ENCODE measurements at places on chromosomes 11 and 22. TPM values are rescaled to one million over a fixed set of nuclear protein-coding genes. Genes with fewer than 3 reads are reported as not detected.

DNA sequence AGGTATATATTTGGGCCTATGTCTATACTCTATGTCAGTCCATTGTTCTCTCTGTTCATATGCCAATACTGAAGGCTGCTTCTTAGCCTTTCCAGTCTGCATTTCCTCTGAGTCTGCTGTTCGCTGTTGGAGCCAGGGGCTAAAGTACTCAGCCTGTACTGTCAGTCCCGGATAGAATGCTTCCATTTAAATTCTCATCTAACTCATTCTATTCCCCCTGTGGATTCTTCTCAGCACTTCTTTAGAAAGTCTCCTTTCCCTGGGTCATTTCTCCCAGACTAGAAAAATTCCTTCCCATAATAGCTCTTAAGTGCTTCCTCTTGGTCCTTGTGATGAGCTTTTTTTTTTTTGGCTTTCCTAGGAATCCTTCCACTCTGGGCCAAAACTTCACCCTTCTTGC, 293.1 kb downstream of the KIRREL3 start:
- no peak for DNase-seq

DNA sequence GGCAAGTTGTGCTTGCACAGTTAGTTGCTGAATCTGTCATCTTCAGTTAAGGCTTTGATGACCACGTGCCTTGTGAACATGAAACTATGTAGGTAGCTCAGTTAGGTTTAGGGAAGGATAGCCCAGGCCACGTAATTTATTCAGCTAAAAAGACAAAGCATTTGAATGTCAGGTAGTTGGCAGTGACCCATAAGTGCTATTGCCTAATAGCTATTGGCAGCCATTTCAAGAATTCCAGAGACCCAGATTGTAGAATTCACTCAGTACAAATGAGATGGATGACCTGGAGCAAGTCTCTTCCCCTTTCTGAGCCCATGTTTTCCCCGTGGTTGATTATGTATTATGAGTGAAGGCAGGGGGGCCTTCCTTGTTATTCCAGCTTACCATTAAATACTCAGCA, 265.3 kb upstream of the ANO5 start:
- no peak for DNase-seq

GRCh38 chr11:118980191-118980881, 8.8 kb downstream of the FOXR1 start:
- DNase-seq: no peak

- no peak for DNase-seq
Measured at GRCh38 chr22:46368871-46369715, 33.6 kb downstream of the TRMU start.

DNA sequence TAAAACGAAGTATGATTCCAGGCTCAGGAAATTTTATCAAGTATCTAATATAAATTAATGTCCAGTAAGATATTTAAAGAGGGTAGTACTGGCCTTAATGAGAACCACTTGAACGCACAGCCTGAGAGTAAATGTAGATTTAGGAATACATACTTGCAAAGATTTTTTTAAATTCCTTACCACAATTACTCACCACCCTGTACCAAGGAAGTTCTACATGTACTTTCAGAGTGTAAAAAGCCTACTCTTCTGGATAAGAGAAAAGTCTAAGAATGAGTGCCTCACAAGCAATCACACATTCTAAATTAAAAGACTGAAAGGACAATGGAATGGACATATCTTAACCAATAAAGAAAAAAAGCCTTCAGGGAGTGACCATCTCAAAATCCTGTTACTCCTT, 697.4 kb downstream of the DLG2 start:
- no peak for DNase-seq

DNA sequence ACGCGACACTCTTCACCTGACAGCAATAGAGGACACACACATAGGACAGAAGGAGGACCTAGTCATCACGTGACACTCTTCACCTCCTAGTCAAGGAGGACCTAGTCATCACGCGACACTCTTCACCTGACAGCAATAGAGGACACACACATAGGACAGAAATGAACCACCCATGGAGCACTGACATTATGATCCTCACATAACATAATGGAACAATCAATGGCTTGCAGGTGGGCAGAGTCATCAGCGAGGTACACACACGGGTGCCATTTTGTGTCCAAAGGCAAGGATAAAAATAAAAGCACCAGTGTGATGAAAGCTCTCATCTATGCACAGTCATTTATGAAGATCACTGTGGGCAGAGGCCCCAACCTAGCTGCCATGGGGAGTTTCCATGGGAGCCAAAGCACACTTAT, 354.7 kb downstream of the LARGE1 start:
- DNase-seq: no peak

DNA sequence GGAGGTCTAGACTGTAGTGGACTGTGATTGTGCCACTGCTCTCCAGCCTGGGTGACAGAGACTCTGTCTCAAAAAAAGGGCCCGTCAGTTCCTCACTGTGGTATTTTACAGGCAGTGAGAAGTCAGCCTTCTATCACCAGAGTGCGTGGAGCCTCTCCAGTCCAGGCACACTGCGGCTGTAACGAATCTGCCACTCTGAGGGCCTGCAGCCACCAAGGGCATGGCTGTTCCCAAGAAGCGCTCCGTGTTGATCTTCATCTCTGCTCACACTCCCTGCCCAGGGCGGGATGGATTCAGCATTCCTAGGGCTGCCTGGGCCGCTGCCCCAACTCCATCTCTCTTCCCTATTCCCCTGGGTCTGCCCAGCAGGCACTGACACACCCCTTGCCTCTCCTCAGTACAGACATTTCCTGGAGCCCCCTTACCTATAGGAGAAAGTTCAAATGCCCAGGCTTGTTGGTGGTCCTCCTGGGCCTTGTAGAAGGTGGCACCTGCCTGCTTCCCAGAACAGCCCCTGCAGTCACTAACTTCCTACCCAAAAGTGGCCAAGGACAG, 148.4 kb downstream of the CACNA1I start:
- no peak for DNase-seq

- no peak for DNase-seq
Measured at GRCh38 chr11:63847363-63847762, 8.5 kb downstream of the MARK2 start.

GRCh38 chr11:57663975-57664374, 3.9 kb upstream of the ZDHHC5 start:
- no peak for DNase-seq

DNA sequence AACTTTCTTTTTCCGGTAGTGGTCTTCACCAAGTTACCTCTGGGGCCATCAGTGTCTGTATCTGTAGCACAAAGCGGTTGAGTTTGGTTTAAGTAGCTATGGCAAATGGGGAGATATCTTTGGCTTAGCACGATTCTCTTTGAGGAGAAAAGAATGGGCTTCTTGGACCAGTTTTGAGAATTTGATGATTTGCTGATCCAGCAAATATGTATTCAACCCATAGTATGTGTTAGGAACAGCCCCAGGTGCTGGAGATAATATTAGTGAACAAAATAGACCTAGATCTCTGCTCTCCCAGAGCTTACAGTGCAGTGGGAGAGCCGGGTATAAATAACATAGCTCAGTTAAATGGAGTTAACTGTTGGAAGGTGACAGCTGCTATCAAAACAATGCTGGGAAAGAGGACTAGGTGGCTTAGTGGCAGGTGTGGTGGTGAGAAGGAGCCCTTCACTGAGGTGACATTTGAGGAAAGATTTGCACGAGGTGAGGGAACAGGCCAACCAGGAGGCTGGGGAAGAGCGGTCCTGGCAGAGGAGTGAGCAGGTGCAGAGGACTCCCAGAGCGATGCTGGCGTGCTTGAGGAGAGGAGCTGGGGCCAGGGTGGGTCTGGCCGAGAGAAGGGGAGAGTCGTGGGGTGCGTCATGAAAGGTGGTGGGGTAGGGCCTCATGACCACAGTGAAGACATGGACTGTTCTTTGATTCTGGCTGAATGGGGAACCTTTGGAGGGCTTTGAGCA, 5.0 kb downstream of the TBC1D22A start:
- DNase-seq: no peak

DNA sequence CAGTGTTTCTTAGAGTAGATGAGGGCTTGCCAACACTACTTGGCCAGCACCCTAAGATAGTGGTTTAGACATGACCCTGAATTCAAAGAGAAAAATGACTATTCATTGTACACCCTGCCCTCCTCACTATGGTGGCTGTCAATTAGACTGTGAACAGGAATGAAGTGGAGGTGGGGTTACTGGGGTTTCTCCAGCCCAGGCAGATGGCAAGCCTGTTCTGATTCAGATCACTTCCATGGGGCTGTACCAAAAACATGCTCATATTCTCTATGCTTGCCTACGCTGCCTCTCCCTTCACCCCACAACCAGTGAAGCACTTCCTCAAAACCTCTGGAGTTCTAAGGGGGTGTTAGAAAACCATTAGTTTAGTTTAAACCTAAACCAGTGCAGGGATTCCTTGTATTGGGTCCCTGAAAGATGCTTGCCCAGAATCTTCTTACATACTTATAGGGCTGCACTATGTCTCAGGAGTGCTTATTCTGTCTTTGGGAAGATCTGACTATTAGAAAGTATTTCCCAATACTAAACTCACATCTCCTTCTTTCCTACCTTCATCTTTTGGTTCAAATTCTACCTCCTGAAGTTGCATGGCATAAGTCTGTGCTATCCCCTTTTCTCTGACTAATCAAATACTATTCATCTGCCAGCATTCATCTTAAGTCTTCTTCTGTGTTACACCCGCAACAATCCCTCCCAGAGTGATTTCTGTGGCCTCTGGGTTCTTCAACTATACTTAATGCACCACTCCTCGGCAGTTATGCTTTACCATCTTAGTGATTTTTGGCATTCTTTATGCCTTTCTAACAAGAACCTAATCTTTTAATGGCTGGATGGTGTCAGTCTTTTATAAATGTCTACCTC, 71.8 kb downstream of the ATG16L2 start:
- no peak for DNase-seq

DNA sequence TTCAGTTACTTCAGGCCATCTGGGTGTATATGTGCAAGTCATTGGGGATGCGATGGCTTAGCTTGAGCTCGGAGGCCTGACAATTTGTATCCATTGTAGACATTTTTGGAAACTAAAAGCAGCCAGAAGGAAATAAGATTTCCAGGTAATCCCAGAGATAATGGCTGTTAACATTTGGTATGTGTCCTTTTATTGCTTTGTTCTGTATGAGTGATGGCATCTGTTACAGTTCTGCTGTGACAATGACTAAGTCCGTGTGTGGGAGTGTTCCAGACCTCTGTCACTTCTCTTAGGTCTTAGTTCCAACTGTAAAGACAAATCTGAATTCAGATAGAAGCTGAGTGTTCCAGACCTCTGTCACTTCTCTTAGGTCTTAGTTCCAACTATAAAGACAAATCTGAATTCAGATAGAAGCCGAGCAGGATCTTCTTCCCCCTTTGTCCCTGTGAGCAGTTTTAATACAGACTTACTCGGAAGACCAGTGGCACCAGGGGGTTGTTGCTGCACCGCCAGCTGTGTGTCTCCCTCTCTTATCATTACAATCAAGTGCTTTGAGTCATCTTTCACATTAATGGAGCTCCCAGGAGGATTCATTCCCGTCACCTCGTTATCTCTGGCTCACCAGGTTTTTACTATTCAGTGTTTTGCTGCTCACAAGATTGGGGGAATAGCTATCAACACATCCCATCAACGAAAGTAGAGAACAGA, 190.9 kb upstream of the SORL1-AS1 start:
- DNase-seq: no peak

CDC42BPG gene
- total RNA-seq: 2.3 TPM

TMPRSS5 gene
- not detected for total RNA-seq

MYBPC3 gene
- total RNA-seq: not detected

C11orf87 gene
- not detected for total RNA-seq

BACE1 gene
- 2.3 TPM for total RNA-seq

B4GALNT4 gene
- total RNA-seq: 32.1 TPM

HPX gene
- not detected for total RNA-seq

Data from G401 (cell line).